Bone marrow (tissue), 2 donors: ENCODE measurements at places on chromosomes 3 and 15.

DNA sequence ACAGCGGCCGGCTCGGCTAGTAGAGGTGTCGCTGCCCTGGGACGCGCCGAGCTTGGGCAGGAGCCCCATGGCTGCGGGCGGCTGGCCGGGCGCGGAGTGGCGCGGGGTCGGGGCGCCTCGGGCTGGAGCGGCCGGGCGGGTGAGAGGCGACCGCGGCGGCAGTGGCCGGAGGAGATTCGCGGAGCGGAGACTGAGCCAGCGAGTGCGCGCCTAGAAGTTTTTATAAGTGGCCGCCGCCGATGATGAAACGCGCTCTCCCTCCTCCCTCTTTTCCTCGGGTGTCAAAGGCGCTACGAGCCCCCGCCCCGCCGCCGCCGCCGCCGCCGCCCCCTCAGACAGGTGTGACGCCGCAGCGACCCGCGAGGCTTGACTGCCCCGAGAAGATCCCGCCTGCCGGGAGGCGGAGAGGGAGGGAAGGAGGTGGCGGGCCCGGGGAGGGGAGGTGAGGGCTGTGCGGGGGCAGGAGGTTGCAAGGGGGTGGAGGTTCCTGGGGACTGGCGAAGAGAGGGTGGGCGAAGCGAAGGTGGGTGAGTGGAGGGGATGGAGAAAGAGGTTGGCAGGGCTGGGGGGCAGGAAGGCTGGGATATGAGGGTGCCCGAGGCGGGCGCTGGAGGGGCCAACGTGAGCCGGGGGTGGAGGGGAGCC lies at the start of gene SLCO2A1:
SLCO2A1 (minus strand) TSS at position 192 of the 645 bp plus-strand sequence; CDS start at position 69, 123 bp downstream.
- DNase-seq, result no peak

DNA sequence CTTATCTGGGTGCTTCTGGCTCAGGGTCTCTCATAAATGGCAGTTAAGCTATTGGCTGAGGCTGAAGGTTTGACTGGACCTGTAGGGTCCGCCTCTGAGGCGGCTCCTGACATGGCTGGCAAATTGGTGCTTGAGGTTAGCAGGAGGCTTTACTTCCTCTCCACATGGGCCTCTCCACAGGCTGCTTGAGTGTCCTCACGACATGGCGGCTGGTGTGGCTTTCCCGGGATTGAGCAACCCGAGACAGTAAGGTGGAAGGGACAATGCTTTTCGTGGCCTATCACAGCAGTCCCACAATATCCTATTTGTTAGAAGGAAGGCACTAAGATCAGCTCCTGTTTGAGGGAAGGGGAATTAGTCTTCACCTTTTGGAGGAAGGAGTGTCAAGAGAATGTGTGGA lies 267.3 kb upstream of the LRRFIP2 start:
- DNase-seq, result no peak

DNA sequence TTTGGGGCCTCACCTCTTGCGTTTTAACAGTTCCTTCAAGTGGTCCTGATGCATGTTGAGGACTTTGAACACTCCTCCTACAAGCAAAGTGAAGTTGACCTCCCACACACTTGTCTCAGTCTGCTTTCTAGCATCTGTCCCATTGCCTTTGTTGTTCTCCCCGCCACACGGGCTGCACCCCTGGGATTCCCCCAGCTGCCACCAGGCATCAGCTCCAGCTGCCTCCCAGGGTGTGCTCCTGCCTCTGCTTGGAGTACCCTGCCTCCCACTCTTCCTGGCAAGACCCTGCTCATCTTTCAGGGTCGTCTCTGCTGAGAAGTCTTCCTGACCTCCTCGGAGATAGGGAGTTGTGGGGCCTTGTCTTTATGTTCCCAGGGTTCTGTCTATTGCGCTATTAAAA lies 52.2 kb downstream of the IGF1R start:
- DNase-seq, result no peak

GRCh38 chr3:73546961-73547360 lies 77.8 kb downstream of the PDZRN3 start:
- no peak for DNase-seq

- DNase-seq, result no peak
These were observed 6.9 kb upstream of the SLC9A9 start for GRCh38 chr3:143855183-143855582.

GRCh38 chr15:98289747-98290146 lies 329.2 kb downstream of the ARRDC4 start:
- no peak for DNase-seq

- no peak for DNase-seq
These were observed 1.5 kb downstream of the PTPN9 start for GRCh38 chr15:75577401-75578172.

- no peak for DNase-seq
These were observed 160.0 kb upstream of the WNT5A start for GRCh38 chr3:55647063-55647462.

- no peak for DNase-seq
These were observed 94.3 kb upstream of the CHMP2B start for GRCh38 chr3:87132801-87133200.

DNA sequence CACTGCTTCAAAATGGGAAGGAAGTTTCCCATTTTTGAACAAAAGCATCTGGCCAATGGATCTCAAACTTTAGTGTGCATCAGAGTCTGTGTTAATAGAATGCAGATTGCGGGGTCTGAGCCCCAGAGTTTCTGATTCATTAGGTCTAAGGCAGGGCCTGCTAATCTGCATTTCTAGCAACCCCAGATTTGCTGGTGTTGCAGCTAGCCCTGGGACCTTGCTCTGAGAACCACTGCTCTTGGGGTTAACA lies 30.7 kb upstream of the USP3 start:
- no peak for DNase-seq

DNA sequence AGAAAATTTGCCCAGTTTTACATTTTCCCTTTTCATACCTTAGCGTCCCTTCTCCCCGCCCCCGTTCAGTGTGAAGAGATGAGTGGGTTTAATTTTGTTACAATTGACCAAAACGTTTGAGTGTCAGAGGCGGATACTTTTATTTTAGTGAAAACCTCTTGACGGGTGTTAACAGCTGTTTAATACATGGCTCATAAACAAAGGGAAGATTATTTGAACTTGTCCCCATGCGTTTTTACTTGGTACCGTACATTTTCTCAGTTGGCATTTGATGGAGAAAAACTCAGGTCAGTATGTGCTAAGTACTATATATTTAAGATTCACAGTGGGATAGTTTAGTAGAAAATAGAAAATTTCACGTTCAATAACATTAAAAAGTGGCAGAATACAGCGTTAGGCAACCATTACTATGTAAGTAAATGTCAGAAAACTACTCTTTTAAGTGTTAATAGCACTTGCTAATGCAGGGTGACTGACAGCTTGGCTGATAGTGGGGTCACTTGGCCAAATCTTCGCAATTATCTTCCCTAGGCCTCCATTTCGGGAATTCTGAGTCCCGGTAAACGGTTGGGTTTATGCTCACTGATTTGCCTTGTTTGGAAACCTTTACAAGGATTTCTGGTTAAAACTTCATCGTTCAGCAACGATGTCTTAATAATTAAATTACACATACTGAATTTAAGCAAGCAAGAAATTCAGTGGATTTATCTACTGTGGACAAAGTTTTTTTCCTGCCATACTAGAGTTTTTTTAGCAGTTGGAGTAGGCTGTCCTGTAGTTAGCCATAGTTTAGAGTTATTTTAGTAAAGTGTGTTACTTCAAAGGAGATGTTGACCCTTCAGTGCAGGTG lies 4.8 kb downstream of the CHD2 start:
- no peak for DNase-seq

GRCh38 chr3:73473898-73474416 lies 150.8 kb downstream of the PDZRN3 start:
- DNase-seq, result no peak

GRCh38 chr3:168622795-168623194 lies 527.1 kb upstream of the GOLIM4 start:
- DNase-seq, result no peak

- no peak for DNase-seq
These were observed 30.0 kb downstream of the ST6GAL1 start for GRCh38 chr3:186960347-186960746.

GRCh38 chr3:146386936-146387335 lies 82.4 kb downstream of the PLSCR2 start:
- no peak for DNase-seq
